ENCODE measurements at places on chromosomes 11 and 22. TPM values are rescaled to one million over a fixed set of nuclear protein-coding genes. Genes with fewer than 3 reads are reported as not detected.

GRCh38 chr22:26660961-26661578, 3.7 kb downstream of the MIAT start:
- peak; percentile 48 for DNase-seq
- no peaks in the 10 kb centered on the region for H3K36me3 ChIP-seq
- peak overlapping the region; percentile 95 for H3K27ac ChIP-seq
- peak overlapping the region; percentile 88 for H3K4me3 ChIP-seq

DNA sequence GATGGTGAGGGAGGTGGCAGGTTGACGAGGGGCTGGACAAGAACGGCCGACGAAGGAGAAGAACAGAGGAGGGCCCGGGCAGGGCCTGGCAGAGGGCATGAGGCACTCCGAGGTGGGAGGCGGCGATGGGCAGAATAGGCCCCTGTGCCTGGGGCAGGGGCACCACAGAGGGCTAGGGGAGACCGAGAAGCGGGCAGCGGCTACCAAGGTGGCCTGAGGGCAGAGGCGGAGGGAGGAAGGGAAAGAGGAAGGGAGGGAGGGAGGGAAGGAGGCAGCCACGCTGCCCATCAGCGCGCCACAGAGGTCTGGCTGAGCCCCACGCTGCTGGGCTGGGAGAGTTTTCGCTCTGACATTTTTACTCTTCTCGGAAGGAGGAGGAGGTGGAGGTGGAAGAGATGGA, 11.3 kb downstream of the LSP1 start:
- peaks cover 3% of the 10 kb centered on the region for H3K4me1 ChIP-seq
- no peak overlapping the region for H3K27ac ChIP-seq
- no peaks in the 10 kb centered on the region for H3K36me3 ChIP-seq
- no peak for DNase-seq
- no peak overlapping the region for H3K4me3 ChIP-seq
- peaks cover 2% of the 10 kb centered on the region for H3K27me3 ChIP-seq

- no peak overlapping the region for H3K4me3 ChIP-seq
- H3K4me1 ChIP-seq, result no peaks in the 10 kb centered on the region
- DNase-seq, result no peak
- H3K36me3 ChIP-seq, result no peaks in the 10 kb centered on the region
- H3K27me3 ChIP-seq, result peaks cover 2% of the 10 kb centered on the region
Observed at GRCh38 chr11:85089654-85090053, 537.5 kb downstream of the DLG2 start.

GRCh38 chr11:69186316-69187260, 30.9 kb downstream of the SMIM38 start:
- H3K27ac ChIP-seq, result no peak overlapping the region
- H3K4me1 ChIP-seq, result peaks cover 3% of the 10 kb centered on the region
- no peak for DNase-seq
- H3K36me3 ChIP-seq, result peaks cover 14% of the 10 kb centered on the region

DNA sequence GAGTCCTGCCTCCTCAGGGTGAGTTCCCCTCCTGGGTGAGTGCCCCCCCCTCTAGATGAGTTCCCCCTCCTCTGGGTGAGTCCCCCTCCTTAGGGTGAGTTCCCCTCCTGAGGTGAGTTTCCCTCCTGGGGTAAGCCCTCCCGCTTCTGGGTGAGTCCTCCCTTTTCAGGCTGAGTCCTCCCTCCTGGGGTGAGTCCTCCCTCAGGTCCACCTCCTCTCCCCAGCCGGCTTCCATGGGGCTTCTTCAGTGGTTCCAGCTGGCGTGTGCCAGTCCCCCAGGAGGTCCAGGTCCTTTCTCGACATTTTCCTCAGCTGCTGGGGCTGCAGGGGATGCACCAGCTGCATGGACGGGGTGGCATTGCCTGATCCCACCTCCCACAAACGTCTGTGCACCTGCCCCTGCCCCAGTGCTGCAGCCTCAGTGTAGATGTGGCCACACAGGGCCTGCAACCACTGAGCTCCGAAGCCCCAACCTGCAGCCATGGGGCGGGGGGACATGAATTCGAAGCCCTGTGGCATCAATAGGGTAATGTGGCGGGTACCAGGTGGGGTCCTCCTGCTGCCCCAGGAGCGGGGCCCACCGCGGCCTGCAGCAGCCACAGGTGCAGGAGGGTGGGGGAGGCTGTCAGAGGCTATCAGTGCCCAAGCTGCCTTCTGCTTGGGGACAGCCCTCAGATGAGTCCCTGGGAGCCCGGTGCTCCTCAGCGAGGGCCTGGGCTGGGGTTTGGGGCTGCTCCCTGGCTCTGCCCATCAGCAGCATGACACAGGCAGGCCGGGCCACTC, 101.3 kb upstream of the FGF3 start:
- no peaks in the 10 kb centered on the region for H3K4me1 ChIP-seq
- peak; percentile 21 for DNase-seq
- no peak overlapping the region for H3K4me3 ChIP-seq
- peaks cover 9% of the 10 kb centered on the region for H3K27me3 ChIP-seq
- no peaks in the 10 kb centered on the region for H3K36me3 ChIP-seq
- no peak overlapping the region for H3K27ac ChIP-seq

- no peaks in the 10 kb centered on the region for H3K36me3 ChIP-seq
- DNase-seq, result peak; percentile 4
- peaks cover 1% of the 10 kb centered on the region for H3K4me1 ChIP-seq
- H3K27me3 ChIP-seq, result peaks cover 8% of the 10 kb centered on the region
- no peak overlapping the region for H3K27ac ChIP-seq
- H3K4me3 ChIP-seq, result no peak overlapping the region
Observed at GRCh38 chr22:29199702-29200400, 5.8 kb upstream of the EMID1 start.

DNA sequence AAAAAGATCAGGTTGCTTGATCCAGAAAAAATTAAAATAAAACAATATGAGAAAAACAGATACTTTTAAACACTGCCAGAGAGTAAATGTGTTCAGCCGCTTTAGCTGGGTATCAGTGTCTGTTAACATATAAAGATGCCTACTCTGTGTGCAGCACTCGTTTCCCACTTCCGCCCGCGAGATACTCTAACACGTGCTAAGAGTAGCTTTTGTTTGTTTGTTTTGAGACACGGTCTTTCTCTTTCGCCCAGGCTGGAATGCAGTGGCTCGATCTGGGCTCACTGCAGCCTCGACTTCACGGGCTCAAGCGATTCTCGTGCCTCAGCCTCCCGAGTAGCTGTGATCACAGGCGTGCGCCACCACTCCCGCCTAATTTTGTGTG, 531 bp upstream of the MEN1 start:
- no peak for DNase-seq
- no peaks in the 10 kb centered on the region for H3K36me3 ChIP-seq
- peaks cover 6% of the 10 kb centered on the region for H3K4me1 ChIP-seq
- H3K4me3 ChIP-seq, result peak overlapping the region; percentile 93
- peaks cover 10% of the 10 kb centered on the region for H3K27me3 ChIP-seq
- peak overlapping the region; percentile 67 for H3K27ac ChIP-seq

- H3K4me3 ChIP-seq, result no peak overlapping the region
- no peak for DNase-seq
- no peak overlapping the region for H3K27ac ChIP-seq
- no peaks in the 10 kb centered on the region for H3K36me3 ChIP-seq
Observed at GRCh38 chr11:28315440-28315839, 207.3 kb downstream of the METTL15 start.

DNA sequence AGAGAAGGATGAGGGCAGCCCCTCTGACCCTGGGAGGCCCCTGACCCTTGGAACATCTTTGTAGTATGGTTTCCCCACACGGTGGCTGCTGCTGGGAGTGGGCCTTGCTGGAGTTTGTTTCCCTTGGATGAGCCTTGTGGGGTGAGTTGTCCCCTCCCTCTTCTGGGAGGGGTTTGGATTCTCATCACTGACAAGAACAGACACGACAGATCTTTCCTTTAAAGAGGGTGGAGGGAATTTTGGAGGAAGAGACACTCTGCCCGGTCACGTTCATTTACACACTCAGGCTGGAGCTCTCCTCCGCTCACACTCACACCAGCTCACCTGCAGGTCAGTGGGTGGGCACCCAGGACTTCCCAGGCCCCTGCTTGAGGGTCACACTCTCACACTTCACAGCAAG, 31.7 kb downstream of the POU2F3 start:
- H3K27ac ChIP-seq, result no peak overlapping the region
- DNase-seq, result no peak
- peaks cover 12% of the 10 kb centered on the region for H3K27me3 ChIP-seq
- H3K4me3 ChIP-seq, result no peak overlapping the region
- H3K36me3 ChIP-seq, result peaks cover 10% of the 10 kb centered on the region

GRCh38 chr11:18203723-18204122, 31.1 kb downstream of the MRGPRX4 start:
- no peaks in the 10 kb centered on the region for H3K4me1 ChIP-seq
- no peak overlapping the region for H3K27ac ChIP-seq
- H3K27me3 ChIP-seq, result no peaks in the 10 kb centered on the region
- H3K4me3 ChIP-seq, result no peak overlapping the region
- DNase-seq, result peak; percentile 35

DNA sequence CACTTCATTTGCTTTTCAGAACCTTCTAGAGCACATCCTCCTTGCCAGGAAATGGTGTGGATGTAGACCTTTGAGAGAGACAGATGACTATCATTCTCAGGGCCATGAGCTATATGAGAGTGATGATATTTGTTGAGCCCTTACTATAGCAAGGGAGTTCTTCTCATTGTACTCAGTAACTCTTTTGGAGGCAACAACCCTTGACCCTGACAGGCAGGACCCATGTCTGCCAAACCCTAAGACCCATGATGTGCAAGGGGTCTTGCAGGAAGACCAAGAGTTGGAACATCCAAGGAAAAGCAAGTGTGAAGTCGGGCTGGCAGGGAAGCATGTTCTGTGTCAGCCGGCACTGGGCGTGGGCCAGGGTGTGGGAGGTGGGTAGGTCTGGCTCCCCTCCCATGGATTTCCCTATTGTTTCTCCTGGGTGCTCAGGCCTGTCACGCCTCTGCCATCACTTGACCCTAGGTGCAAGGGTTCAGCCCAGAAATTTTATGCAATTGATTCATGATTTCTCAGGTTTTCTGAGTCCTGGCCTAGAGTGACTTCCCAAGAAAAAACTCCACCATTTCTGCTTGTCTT, 1.2 kb downstream of the FOLR3 start:
- H3K27me3 ChIP-seq, result peaks cover 3% of the 10 kb centered on the region
- no peak overlapping the region for H3K4me3 ChIP-seq
- no peaks in the 10 kb centered on the region for H3K36me3 ChIP-seq
- no peak overlapping the region for H3K27ac ChIP-seq
- no peak for DNase-seq

- DNase-seq, result peak; percentile 61
- no peaks in the 10 kb centered on the region for H3K4me1 ChIP-seq
- no peaks in the 10 kb centered on the region for H3K36me3 ChIP-seq
- H3K4me3 ChIP-seq, result peak within 1 kb of the TSS; percentile 86
Observed at GRCh38 chr11:101583251-101584128, at the start of gene TRPC6. Gene TRPC6, minus strand, starts transcription at chr11:101584007. Its CDS starts 504 bp downstream, at chr11:101583503.

DNA sequence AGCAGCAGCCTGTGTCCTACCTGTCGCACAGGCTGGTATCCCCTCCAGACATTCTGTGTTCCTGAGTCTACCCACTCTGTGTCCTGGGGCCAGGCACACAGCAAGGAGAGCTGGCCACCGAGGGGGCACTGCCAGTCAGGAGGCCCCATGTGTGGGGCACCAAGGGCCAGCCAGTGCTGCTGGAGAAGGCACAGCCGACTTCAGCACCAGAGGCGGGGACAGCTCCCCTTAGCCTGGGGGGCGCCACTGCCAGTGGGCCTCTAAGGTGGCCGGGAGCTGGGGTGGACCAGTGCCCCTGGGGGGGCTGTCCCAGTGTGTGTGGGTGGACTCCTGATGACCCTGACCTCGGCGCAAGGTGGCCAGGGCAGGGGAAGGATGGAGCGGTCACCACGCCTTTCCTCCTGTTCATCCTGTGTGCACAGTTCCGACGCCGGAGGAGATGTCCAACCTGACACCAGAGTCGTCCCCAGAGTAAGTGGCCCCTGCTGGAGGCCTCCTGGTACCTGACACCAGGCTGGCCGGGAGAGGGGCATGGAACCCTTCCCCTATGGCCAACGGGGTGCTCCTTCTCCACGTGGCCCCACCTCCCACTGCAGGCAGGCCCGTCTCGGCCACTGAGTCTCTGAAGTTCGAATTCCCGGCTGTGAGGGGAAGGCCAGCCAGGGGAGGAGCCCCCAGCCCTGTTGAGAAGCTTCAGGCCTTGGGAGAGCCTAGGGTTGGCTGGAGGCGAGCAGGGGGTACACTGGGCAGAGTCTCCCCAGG, 35.4 kb downstream of the MOB2 start:
- no peaks in the 10 kb centered on the region for H3K4me1 ChIP-seq
- no peak overlapping the region for H3K27ac ChIP-seq
- no peak for DNase-seq
- peaks cover 11% of the 10 kb centered on the region for H3K27me3 ChIP-seq
- H3K36me3 ChIP-seq, result no peaks in the 10 kb centered on the region
- H3K4me3 ChIP-seq, result no peak overlapping the region

- no peak for DNase-seq
- H3K36me3 ChIP-seq, result peaks cover 4% of the 10 kb centered on the region
- no peak overlapping the region for H3K27ac ChIP-seq
Observed at GRCh38 chr22:44158816-44159215, 21.9 kb upstream of the PARVG start.

GRCh38 chr11:77320351-77320750, 18.9 kb upstream of the GDPD4 start:
- H3K4me3 ChIP-seq, result no peak overlapping the region
- DNase-seq, result no peak
- H3K4me1 ChIP-seq, result no peaks in the 10 kb centered on the region
- no peaks in the 10 kb centered on the region for H3K27me3 ChIP-seq
- no peak overlapping the region for H3K27ac ChIP-seq
- no peaks in the 10 kb centered on the region for H3K36me3 ChIP-seq

DNA sequence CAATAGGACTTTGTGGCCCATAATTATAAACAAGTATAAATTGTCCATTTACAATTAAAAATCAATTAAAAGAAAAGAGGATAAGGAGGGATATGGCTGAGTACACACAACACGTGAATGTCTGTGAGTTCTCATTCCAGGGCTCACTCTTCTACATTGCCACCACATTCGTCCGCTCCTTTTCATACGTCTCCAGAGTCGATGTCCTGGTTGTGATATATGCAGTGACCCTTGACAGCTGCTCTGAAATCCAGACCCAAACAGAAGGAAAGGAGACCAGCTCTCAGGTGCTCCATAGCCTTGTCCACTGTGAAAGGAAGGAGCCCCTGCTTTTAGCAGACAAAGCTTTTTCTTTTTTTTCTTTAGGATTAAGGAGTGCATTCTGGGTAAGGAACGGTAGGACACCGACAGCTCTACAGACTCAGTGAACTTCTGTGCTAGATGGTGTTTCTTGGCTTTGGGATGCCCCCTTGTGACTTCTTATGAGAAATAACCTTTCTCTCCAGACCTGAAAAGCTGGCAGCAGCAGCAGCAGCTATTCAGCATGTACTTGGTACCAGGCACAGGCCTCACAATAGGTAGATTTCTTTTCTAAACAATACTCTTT, 19.7 kb upstream of the DNAJB13 start:
- no peaks in the 10 kb centered on the region for H3K36me3 ChIP-seq
- H3K27me3 ChIP-seq, result no peaks in the 10 kb centered on the region
- H3K27ac ChIP-seq, result peak overlapping the region; percentile 70
- H3K4me1 ChIP-seq, result peaks cover 2% of the 10 kb centered on the region
- H3K4me3 ChIP-seq, result no peak overlapping the region

The AAMDC gene
- total RNA-seq, result 11.4 TPM

The SBF2 gene
- 30.7 TPM for total RNA-seq

The APOA5 gene
- not detected for total RNA-seq

The PTS gene
- 47.7 TPM for total RNA-seq

The PPP6R2 gene
- total RNA-seq, result 122 TPM

The MOV10L1 gene
- 0.34 TPM for total RNA-seq
